ENCODE measurements at places on chromosomes 12 and 14.
A peak's percentile ranks its signal among the peaks of the same experiment; 100 is the strongest.

DNA sequence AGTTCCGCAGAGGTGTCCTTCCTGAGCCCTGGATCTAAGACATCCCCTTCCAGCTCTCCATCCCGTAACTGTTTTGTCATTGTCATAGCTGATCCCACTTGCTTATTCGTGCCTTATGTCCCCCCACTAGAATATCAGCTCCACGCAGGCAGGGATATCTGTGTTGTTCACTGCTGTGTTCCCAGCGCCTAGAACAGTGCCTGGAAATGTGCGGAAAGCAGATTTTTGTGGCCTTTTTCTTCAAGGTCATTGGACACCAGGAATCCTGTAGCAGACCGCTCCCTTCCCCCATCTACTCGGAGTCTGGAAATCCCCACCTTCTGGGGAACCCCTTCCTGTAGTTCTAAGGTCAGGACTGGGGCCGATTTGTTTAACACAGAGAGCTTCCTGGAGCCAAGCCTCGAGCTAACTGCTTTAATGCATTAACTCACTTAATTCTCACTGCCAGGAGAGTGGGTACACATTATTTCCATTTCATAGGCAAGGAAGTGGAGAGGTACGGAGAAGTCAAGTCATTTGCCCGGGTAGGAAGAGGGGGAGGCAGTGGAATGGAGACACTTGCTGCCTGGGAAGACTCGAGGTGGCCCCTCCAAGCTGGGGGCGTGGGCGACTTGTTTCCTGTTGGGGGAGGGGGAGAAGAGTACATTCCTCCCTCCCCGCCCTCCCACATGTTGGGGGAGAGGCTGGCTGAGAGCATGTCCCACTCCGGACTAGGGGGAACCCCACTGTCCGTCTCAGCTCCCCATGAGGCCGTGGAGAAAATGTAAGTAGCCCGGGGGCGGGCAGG is 1.2 kb upstream of the SH2B3 start:
- peak; percentile 89 for DNase-seq

- DNase-seq = no peak
Measured at GRCh38 chr14:61493239-61493638, 171.9 kb downstream of the PRKCH start.

GRCh38 chr14:94395888-94396574 is 7.6 kb upstream of the SERPINA1 start:
- no peak for DNase-seq

GRCh38 chr12:110575326-110575725 is 7.8 kb downstream of the PPTC7 start:
- no peak for DNase-seq

GRCh38 chr14:106776395-106776983 is 1250.1 kb downstream of the TMEM121 start:
- DNase-seq = no peak

DNA sequence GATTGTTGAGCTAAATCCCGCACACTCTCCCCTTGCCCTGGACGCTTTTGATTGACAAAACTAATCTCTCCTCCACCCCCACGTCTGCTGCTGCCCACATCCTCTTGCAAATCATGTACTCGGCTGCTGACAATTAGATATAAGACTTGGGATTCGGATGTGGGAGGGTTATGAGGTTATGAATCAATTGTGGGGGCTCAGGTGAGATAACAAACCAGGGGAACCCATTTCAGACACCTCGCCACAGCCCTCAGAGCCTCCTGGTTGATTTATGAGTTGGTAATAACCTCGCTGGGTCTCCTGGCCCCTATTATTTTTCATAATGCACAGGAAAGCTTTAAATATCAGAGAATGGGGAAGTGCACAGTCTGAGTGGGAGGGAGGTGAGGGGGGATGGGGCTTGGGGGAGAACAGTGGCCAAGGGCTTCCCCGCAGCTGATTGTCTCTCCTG is 449.9 kb downstream of the DPF3 start:
- peak; percentile 76 for DNase-seq

GRCh38 chr14:67187826-67188225 is 1.4 kb upstream of the GARIN2 start:
- no peak for DNase-seq

- DNase-seq = peak; percentile 43
Measured at GRCh38 chr14:102424923-102425322, 62.2 kb downstream of the TECPR2 start.

GRCh38 chr14:84090837-84091236 is 1439.1 kb upstream of the FLRT2 start:
- DNase-seq = no peak

GRCh38 chr12:83128540-83128939 is 441.8 kb downstream of the TMTC2 start:
- no peak for DNase-seq

DNA sequence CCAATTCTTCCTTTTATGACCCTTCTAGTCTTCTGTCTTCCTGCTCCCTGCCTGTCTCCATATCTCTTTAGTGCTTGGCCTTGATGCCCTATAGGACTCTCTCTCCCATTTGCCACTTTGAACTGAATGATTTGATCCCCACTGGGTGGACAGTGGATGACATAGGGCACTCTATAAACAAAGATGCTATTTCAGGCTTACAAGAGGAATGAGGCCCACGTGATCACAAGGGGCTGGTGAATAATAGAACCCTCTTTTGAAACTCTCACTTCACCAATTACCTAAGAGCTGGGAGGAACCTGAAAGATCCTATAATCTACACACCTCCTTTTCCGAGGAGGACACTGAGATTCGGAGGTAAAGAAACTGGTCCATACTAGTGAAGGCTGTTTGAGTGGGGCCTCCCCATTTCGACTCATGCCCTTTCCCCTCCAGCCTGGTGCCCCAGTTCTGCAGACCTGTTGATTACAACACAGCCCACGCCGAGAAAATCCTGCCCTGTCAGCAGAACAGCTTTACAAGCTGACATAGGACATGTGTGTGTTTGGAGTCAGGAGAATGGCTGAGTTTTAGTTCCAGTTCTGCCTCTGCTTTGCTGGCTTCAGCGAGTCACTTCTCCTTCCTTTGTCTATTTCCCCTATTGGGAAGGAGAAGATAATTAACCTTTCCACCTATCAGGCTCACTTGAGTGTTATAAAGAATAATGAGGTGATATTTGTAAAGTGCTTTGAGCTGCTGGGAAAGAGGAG is 400.3 kb downstream of the ZFP36L1 start:
- DNase-seq = no peak

GRCh38 chr12:12883369-12884001 is 7.9 kb upstream of the GPRC5A start:
- no peak for DNase-seq

DNA sequence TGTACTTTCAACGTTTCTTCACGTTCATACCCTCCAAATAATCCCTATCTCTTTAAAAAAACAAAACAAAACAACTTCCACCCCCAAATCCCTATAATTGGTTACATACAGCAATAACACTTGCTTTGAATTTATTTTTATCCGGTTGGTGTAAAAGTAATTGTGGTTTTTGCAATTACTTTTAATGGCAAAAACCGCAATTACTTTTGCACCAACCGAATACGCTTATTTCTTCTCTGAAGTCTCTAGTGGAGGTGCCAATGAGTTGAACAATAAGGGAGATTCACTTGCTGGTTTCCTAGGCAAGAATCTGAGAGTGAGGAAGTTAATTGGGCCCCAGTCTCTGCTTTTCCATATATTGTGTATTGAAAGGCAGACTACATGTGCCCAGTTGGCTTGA is 133.3 kb downstream of the DACT1 start:
- DNase-seq = no peak

DNA sequence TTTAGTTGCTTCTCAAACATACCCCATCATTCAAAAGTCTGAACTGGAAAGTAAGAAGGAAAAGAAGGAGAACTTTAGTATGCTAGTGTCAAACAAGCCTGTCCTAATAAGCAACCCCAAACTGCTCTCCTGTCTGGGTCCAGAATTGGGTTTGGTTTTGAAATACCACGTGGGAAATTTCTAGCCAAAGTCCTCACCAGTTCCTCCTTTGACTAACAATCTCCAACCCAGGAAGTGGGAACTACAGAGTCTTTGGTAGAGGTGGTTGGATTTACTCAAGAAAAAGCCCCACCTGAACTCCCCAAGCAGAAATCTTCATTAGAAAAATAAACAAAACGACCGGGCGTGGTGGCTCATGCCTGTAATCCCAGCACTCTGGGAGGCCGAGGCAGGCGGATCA is 17.4 kb upstream of the EIF4B start:
- no peak for DNase-seq

- DNase-seq = no peak
Measured at GRCh38 chr12:131315601-131316000, 361.9 kb downstream of the ADGRD1 start.

- no peak for DNase-seq
Measured at GRCh38 chr14:104993306-104993705, 7.7 kb downstream of the CLBA1 start.

- no peak for DNase-seq
Measured at GRCh38 chr12:117563007-117563406, 201.6 kb upstream of the NOS1 start.

GRCh38 chr12:123445388-123446332 is 9.2 kb upstream of the RILPL2 start:
- DNase-seq = no peak

DNA sequence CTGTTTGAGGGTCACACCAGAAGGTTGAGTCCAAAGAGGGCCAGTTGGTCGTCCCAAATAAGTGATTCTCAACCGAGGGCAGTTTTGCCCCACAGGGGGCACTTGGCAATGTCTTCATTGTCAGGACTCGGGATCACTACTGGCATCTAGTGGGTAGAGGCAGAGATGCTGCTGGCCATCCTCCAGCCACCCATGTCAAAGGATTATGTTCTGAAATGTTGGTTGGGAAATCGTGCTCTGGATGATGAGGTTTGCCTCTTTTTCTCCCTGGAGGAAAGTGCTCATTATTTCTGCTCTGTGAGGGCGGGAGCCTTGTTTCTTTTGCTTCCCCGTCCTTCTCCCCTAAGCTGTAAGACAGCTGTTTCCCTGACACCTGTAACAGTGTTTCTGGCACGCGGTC is 3.6 kb downstream of the ZNF839 start:
- DNase-seq = peak; percentile 67

GRCh38 chr14:30882431-30882830 is 8.1 kb downstream of the COCH start:
- DNase-seq = no peak

DNA sequence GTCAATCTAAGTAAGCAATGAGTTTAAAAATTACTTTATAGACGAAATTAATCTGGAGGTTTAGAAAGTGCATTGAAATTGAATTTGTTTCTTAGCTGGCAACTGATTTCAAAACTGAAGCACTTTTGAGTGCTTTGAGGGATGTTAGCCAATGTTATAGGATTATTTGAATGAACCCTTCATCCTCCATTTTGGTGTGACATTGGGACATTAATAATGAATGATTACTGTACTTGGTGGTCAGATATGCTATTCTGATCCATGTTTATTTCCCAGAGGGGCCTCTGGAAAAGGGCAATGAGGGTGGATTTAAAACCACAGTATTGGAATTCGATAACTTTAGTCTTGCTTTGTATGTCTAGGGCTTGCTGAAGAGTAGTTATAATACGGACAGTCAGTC is 183.2 kb downstream of the AKAP6 start:
- no peak for DNase-seq

DNA sequence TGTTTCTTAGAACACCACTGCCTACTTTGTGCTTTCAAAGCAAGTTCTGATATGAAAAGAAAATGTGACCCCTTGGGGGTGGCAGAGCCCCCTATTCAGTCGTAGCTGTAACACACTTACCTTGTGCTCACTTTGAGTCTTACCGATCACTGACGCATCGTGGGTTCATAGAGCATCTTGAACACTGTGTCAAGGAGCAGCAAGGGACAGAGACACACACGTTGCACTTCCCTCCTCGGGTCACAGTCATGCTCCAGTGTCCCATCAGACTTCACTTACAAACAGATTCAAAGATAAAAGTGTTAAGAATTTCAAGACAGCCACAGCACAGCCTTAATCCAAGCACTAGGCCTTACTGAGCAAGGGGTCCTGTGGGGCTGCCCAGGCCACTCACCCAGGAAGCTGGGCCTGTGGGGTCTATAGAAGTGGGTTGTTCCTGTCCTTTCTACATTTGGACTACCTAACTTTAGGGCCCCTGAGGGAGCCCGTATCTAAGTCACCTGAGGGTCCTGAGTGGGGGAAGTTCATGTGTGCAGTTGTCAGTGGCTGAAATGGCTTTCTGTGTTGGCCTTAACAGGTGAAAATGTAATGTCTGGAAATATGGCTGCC is 75.4 kb upstream of the BDKRB2 start:
- DNase-seq = no peak

- no peak for DNase-seq
Measured at GRCh38 chr12:45363903-45364302, 148.0 kb downstream of the ANO6 start.
